ENCODE measurements at places on chromosomes 7 and 10. TPM values are rescaled to one million over a fixed set of nuclear protein-coding genes. Genes with fewer than 3 reads are reported as not detected.

Gene C10orf105
- total RNA-seq: 0.24 TPM

Gene SKIDA1
- total RNA-seq: 1.4 TPM

Gene DBF4
- total RNA-seq: 7.7 TPM

Gene BUD23
- total RNA-seq: 52.2 TPM

Gene NPC1L1
- 0.24 TPM for total RNA-seq

Gene IDI2
- total RNA-seq: not detected

Gene ADRB1
- 4.3 TPM for total RNA-seq

Gene ZNF425
- total RNA-seq: 1.1 TPM

Gene TECTB
- total RNA-seq: not detected

Gene ETV1
- total RNA-seq: 6.3 TPM

Gene FAM237B
- 0.09 TPM for total RNA-seq

Gene SUGCT
- 1.1 TPM for total RNA-seq

Gene VAX1
- total RNA-seq: not detected

Gene TEX47
- total RNA-seq: not detected

Gene CAMK1D
- total RNA-seq: 6.0 TPM

Gene ZNF503
- total RNA-seq: 8.9 TPM

Gene ADRA2A
- 35.6 TPM for total RNA-seq

Gene UROS
- 30.6 TPM for total RNA-seq

Gene MARVELD1
- total RNA-seq: 20.3 TPM

Gene SLK
- 49.0 TPM for total RNA-seq

Gene PLXNA4
- total RNA-seq: 46.7 TPM

Gene PHYHIPL
- total RNA-seq: not detected

Gene POLR3A
- total RNA-seq: 18.5 TPM

Gene AKR1E2
- 26.8 TPM for total RNA-seq

Gene SYT15B
- 1.2 TPM for total RNA-seq

Gene JAKMIP3
- total RNA-seq: 0.13 TPM

Gene LRRC27
- total RNA-seq: 8.9 TPM

Gene GCK
- total RNA-seq: 0.38 TPM

Gene KNDC1
- 7.7 TPM for total RNA-seq

Gene PTPRZ1
- 33.9 TPM for total RNA-seq

Gene LRRN3
- 2.7 TPM for total RNA-seq

Gene RARRES2
- 433 TPM for total RNA-seq

Gene SSC4D
- total RNA-seq: 4.0 TPM

Gene ANXA8
- 173 TPM for total RNA-seq

Gene ASAH2
- total RNA-seq: 1.6 TPM

Gene PNLIPRP1
- not detected for total RNA-seq

Gene ZNF25
- 11.1 TPM for total RNA-seq

Gene SH2D4B
- total RNA-seq: not detected

Gene FGFR2
- 8.4 TPM for total RNA-seq

Gene IKZF1
- 14.6 TPM for total RNA-seq

Gene ABCA13
- total RNA-seq: 0.37 TPM

Data from omental fat pad (tissue), 4 donors.